ENCODE measurements at places on chromosomes 7 and 10.

- no peak for DNase-seq
Observed at GRCh38 chr10:20330246-20330645, 514.0 kb downstream of the PLXDC2 start.

DNA sequence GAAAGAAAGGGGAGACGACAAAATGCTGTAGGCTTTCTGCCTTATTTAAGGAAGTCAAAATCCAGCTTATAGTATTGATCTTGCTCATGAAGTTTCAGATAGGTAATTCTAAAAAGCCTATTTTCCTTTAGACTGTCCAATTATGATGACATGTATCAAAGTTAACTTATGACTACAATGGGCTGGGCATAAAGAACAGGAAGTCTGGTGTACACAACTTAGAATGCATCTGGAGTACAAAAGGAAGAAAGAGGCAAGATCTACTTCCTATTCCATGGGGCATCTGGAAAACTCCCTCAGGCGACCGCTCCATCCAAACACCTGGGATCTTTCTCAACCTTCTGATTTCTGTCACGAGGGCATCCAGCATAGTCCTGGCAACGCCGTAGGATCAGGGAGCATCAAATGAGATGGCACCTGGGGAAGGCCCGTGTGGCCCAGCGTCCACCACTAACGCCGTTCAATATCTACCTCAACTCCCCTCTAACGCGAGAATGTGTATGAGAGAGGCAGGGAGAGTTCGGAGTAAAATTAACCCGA, 512 bp downstream of the FAM24B start:
- DNase-seq, result no peak

GRCh38 chr10:6399231-6399741, 180.8 kb downstream of the PRKCQ start:
- DNase-seq, result peak; percentile 45

DNA sequence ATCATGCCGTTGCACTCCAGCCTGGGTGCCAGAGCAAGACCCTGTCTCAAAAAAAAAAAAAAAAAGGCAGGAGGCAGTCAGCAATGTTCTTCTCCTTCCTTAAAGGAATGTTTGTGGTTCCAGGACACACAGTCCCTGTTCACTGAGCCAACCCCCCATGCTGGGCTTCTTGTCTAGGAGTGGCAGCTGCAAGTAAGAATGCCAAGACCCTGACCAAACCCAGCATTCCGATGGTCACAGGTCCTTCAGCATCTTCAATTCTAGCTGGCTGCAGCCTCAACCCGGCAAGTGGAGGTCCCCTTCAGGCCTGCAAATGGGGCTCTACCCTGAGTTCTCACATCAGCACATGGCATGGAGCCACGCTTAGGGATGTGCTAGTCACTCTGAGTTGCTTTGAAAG, 38.2 kb upstream of the CUX1 start:
- DNase-seq, result no peak

GRCh38 chr10:129501652-129502436, 34.8 kb downstream of the MGMT start:
- DNase-seq, result no peak

GRCh38 chr7:3289996-3290395, 11.1 kb upstream of the SDK1 start:
- DNase-seq, result no peak

DNA sequence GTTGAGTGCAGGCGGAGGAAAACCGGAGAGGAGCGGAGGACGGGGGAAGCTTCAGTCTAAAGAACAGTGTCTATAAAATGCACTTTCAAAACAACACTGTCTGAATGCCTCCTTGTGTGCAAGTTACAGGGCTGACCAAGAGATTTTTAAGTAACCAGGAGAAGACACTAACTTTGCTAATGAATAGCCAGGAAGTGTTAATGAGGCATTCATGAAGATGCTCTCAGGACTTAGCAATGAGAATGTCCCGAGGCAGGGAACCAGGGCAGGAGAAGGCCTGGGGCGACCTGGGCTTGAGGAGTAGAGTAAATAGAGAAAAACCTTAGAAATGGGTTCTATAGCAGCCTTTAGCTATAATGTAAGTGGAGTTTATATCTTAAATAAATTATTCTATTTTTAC, 312.1 kb downstream of the SKIDA1 start:
- DNase-seq, result no peak

DNA sequence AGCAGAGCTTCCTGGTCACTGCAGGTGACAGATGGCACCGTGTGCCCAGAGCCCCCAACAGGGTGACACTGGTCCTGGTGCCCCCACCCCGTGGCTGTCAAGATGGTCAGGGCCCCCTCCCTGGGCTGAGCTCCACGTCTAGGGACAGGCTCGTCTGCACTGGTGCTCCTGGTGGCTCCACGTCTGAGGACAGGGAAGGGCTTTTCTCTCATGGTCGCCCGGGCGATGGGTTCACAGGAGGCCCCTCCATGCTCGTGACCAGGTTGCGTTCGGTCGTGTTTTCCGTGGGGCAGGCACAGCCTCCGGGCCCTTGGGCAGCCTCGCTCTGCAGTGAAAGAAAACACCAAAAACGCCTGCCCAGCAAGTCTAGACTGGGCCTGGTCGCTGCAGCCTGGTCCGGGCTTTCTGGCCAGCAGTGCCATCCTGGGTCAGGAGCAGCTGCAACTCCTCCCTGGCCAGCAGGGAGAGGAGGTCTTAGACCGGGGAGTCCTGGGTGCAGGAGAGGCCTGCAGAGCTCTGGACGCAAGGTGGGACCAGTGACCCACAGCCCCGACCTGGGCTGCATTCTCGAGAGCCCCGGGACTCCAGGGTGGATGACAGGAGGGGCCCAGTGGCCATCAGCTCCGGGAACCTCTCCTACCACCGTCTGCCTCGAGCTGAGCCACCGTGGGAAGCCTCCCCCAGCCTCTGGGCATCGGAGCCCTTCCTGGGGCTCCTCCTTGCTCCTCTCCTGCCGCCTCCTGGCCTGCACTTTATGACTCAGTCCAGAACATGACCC, 27.9 kb upstream of the UTF1 start:
- no peak for DNase-seq

GRCh38 chr7:154171422-154171821, 119.2 kb downstream of the DPP6 start:
- no peak for DNase-seq

DNA sequence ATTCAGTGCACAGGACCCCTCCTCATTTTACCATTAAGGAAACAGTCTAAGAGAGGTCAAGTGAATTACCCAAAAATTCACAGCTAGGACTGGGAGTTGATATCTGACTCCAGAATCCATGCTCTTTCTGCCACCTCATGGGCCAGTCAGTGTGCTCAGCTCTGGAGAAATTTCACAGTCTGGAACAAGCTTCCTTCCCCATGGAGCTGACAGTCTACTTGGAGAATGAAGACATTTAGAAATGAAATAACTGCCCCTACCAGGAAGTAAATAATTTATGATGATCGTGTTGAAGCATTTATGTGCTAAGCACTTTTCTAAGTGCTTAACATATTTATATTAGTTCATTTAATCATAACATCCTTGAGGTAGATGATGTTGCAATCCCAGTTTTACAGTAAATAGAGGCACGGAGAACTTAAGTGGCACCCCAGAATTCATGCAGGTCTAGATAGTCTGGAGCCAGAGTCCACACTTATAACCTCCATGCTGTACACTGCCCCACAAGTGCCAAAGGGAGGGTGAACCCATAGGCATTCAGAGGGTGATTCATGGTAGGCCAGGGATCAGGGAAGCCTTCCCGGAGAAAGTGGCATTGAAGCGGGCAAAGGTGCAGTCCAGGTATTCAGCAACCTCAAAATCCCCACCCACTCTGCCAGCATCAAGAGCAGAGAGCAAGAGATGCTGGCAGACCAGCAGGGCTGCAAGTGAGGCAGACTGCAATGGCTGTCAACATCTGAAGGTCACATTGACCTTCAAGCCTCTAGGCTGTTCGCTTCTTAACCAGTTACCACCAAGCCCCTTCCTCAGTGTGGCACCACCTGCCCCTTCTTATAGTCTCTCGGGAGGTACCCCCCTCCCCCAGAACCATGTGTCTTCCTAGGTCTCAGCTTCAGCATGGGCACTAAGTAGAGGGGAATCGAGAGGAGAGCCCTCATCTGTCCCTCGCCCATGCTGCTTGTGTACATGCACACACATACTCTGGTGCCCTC, 38.4 kb upstream of the LRRC4 start:
- DNase-seq, result no peak

All from CD4-positive, alpha-beta T cell treated with Interferon gamma for 1 hour (primary cell).